Lung (tissue), 17 donors: ENCODE measurements at places on chromosomes 3 and 15.

GRCh38 chr3:102006812-102007485, 157.6 kb downstream of the NFKBIZ start:
- peak; percentile 55 for DNase-seq

DNA sequence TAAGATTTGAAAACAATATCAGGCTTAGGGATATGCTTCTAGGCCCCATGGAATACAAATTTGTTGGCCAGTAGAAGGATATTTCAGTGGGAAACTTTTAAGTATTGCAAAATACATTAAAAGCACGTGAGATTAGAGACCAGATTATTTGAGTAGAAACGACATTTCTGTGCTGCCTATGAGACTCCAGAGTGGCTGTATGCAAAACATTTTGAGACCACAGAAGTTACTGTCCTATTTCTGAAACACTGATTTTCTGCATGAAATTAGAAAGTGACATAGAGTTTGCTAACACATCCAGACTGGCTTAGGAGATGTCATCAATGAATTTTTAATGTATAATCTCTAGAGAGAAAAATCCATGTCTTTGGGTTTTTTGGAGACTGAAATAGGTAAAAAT, 99.8 kb downstream of the KCNH8 start:
- DNase-seq: no peak

DNA sequence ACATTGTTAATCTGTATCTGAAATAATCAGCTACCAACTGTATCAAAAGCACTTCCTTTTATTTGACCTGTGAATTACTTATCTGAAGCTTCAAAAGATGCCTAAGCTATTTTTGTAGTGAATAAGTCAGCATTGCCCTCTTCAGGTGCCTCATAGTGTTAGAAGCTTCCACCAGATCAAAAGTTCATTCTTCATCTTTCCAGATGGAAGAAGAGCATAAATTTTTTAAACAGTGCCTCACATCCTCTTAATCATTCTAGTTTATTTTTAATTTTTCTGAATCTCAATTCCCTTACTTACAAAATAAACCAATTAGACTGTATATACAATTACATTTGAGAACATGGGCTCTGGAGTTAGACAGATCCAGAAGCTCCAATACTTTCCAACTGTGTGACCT, 65.0 kb downstream of the MYO5A start:
- DNase-seq: no peak

- DNase-seq: no peak
Measured at GRCh38 chr3:172530566-172530965, 7.3 kb upstream of the TNFSF10 start.

- no peak for DNase-seq
Measured at GRCh38 chr3:113249601-113250000, 38.2 kb downstream of the BOC start.

GRCh38 chr3:16245609-16246008, 19.1 kb downstream of the DPH3 start:
- DNase-seq: no peak

DNA sequence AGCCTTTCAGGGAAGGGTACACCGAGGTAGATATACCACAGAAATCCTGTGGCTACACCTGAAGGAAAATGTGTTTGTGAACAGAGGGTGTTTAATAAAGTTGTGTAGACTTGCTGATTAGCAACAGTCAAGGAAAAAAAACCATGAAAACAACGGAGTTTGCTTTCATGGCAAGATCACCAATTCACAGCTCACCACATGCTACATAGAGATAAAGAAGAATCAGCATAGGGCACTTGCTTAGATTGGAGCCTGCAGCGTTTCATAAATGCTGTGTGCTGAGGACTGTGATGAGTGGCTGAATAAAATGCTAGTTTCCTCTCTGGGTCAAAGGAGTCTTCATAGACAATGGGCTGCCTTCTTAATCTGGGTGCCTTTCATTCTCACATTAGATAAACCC, 257.6 kb downstream of the SLC9A9 start:
- no peak for DNase-seq

DNA sequence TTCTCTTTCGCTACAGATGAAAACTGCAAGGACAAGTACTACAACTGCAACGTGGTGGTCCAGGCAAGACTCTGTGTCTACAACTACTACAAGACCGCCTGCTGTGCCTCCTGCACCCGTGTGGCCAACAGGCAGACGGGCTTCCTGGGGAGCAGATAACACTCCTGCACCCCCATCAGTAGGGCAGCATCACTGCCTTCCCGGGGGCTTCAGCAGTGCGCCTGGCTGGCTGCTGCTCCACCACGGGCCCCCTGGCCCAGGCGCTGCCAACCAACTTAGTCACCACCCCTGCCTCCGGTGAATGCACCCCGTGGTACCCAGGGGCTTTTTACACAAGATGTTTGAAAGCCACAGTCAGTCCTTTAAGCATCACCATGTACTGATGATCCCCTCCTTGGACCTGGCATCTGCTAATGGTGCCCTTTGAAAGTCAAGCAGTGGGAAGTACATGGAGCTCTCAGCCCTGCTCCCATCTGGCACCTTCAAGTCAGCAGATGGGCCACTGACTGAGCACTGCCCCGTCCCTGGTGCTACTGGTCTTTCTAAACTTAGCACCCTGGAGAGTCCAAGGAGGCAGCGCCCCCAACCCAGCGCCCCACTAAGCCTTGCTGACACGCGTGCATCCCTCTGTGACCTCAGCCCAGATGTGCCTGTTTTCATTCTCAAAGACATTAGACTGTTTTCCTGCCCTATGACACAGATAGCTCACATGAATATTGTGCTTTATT, 33.0 kb upstream of the NR2E3 start:
- DNase-seq: no peak

GRCh38 chr3:30081904-30082303, 524.5 kb upstream of the TGFBR2 start:
- no peak for DNase-seq

GRCh38 chr15:33124279-33124678, 70.2 kb downstream of the FMN1 start:
- no peak for DNase-seq

DNA sequence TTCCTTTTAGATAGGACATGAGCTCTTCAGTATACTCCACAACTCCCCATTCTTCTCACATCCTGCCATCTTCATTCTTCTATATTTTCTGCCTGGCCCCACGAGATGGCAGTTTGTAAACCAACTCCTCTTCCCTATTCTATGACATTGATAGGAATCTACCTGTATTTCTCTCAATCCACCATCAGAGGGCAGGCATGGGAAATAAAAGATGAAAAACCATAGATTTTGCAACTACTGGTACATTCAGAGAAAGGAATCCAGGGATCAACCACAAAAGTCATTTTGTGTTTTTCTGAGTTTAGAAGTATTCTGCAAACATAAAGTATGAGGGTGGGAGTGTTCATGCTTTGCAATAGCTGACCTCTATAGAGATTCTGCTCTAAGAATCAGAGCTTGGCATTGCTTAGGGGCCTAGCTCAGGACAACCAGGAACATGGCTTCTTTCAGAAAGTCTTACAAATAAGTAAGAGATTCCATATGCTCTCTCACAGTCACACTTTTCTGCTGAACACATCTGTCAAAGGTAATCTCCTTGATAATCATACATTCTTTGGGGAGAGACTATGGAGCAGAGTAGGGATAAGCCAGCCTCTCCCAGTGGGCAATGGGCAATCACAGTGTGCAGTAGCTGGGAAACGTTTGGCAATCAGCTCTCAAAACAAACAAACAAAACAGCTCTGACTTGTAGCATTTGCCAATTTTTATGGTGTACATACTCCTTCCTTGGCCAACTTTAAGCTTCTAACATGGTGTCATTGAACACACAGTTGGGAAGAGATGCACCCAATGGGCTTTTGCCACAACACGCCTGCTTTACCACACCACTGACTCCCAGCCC, 43.1 kb upstream of the SLC25A36 start:
- peak; percentile 71 for DNase-seq

DNA sequence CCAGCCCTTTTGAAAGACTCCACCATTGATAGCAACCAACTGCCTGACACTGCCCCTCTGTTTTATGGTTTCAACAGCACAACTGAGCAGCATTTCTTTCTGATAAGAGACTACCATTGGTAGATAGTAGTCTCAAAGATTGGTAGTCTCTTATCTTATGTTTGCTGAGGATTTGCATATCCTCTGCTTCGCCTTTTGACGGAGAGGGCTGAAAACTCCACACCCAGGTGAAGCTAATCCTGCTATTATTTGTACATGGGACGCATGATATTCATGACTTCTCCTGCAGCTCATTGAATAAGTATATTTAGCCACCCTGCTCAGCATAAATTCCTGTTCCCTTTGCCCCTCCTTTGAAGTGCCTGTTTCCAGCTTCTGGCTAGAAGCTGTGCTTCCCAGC, 119.4 kb upstream of the STRIT1 start:
- DNase-seq: no peak

DNA sequence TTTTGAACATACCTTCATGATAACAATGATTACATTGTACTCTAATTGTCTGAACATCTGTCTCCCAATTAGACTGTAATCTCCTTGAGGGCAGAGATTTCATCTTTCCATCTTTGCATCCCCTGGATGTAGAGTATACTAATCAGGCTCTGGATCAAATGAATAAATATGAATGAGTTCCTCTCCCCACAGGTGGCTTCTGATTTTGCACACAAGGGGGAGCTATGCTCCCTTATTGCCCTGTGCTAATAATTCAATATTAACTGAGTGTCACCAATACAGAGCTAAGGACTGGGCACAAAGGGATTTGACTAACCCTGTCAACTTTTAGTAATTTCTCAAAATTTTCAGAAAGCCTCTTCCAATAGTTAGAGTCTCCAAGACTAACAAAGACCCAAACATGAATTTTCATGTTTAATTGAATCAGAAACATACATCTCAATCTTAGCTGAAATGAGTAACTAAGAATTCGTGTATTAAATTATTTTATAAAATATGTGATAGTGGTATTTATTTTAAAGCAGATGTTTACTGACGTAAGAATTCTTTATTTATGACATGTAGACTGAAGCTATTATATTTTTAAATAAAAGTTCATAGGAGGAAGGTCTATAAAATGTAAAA, 3.0 kb downstream of the DUOXA1 start:
- DNase-seq: no peak

DNA sequence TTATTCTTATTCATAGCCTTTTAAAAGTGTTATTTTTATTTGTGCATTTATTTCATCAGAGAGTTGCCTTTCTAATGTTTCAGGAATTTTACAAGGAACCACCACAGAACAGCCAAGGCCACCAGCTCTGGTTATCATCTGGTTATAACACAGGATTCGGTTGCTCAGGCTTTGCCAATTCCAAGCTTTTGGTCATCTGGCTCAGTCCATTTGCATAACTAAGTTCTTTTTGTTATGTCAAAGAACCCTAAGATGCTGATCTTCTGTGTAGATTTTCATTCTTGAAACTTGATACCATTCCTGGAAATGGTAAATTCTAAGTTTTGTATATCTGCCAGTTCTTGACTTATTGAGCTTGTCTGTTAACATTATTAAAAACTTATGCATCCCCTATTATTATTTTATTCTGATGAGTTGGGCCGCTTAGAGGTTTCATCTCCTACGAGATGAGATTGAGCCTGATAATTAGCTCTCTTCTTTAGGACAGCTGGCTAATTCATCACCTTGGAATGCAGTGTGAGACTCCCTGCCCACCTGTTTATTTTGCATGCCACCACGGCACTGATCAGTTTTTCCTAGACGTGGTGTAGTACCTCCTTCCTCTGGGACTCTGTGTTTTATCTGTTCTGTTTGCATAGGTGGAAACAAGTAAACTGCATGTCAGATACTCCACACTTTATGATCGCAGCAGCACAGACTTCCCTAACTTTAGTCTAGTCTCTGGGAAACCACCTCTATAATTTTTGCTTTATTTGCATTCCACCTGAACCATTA, 264.8 kb downstream of the SLCO3A1 start:
- DNase-seq: no peak

DNA sequence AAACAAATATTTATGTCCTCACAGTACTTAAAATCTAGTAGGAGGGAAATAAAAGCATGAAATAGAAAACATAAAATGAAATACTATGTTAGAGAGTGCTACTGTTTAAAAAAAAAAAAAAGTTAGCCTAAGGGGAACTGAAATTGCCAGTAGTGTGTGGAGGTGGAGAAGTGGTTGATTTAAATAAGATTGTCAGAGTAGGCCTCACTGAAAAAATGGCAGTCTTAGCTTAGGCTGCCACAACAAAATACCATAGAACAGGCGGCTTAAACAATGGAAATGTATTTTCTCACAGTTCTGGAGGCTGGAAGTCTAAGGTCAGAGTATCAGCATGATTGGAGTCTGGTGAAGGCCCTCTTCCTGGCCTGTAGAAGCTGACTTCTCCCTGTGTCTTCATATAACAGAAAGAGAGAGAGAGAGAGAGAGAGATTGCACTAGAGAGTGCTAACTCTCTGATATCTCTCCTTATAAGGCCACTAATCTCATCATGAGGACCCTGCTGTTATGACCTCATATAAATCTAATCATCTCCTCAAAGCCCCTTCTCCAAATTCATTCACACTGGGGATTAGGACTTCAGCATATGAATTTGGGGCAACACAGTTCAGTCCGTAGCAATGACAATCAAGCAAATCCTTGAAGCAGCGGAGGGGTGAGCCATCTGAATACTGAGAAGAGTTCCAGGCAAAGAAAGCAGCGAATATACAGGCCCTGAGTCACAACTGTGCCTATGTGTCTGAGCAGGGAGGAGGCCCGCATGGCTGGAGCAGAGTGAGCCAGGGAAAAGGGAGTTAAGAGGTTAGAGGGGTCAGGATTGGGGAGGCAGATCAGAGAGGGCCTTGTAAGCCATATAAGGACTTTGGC, 23.6 kb upstream of the LRRC34 start:
- DNase-seq: no peak

DNA sequence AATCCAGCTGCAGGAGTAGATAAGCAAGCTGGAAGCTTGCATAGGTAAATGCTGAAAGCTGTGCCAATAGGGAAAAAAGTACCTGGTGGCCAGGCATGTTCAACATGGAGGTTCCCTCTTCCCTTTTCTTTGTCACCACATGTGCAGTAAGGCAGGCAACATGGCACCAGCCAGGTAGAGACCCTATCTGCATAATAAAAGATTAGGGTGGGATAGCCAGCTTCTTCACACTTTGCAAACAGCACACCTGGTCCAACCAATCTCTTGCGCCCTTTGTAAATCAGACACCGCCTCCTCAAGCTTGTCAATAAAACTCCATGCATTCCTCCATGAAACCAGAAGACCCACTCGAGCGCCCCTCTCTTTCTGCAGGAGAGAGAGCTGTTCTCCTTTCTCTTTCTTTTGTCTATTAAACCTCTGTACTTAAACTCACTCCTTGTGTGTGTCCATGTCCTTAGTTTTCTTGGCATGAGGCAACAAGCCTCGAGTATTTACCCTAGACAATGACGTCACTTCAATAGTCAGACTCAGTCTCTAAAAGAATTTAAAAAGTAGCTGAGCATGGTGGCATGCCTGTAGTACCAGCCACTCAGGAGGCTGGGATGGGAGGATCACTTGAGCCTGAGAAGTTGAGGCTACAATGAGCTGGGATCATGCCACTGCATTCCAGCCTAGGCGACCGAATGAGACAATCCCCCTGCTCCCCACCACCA, 256.3 kb downstream of the SCAPER start:
- DNase-seq: no peak

DNA sequence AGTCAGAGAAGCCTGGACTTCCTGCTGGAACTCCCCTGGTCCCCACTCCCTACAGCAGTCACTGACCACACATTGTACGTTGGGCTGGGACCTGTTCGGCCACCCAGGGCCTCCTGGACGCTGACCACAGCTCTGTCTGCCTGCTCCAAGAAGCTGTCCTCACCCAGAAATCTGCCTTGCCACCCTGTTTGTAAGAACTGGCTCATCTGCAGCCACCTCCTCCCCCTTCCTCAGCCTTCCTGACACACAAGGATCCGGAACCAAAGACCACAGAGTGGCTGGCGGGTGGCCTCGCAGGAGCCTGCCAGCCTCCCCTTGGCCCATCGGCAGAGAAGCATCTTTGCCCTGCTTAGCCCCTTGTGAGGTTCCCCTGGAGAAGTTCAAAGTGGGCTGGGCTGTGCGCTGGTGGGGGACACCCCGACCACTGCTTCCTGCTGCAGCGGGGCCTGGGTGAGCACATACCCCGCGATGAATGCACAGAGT, 91.9 kb downstream of the PCSK6 start:
- no peak for DNase-seq
